ENCODE measurements at places on chromosomes 7 and 10.

DNA sequence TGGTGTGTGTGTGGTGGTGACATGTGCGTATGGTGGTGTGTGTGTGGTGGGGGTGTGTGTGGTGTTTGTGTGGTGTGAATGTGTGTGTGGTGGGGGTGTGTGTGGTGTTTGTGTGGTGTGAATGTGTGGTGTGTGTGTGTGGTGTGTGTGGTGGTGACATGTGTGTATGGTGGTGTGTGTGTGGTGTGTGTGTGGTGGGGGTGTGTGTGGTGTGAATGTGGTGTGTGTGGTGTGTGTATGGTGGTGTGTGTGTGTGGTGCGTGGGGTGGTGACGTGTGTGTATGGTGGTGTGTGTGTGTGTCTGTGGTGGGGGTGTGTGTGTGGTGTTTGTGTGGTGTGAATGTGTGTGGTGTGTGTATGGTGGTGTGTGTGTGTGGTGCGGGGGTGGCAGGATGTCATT is 453.1 kb downstream of the DNAJB6 start:
- H3K4me3 ChIP-seq = no peak overlapping the region
- no peaks in the 10 kb centered on the region for H3K36me3 ChIP-seq
- no peak for DNase-seq
- H3K4me1 ChIP-seq = peaks cover 27% of the 10 kb centered on the region

DNA sequence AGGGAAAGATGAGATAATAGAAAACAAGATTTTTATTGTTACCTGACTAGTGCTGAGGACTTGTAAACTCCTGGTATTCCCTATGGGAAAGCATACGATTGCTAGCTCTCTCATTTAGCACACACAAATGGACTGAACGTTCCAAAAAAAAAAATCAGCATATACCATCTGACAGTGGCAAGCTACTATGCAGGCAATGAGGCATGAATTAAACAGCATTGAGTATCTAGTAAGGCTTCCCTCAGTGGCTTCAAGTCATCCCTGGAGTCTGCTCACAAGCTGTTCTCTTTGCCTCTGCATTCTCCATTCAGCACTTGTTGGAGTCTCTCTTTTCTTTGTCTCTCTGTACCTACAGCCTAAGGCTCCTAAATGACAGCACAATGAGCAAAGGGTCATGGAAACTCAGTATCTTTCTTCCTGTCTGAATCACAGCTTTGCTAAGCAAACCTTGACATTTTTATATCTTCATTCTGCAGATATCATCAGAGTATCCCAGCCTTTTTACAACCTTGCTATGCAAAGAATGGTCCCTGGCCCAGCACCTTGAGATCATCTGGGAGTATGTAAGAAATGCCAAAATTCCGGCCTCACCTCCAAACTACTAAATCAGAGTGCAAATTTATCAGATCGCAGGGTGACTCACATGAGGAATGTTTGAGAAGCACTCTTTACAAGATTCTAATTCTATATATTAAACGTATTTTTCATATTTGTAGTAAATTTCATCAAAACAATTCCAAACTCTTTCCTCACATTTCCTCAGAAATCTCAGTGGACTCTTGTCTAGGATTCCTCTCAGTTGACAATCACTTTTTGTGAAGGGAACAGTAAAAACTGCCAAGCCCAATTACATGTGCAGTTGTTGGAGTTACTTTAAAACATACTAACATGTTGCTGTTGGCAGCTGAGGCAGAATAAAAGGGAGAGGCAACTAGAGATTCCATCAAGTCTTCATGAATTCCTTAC is 10.8 kb upstream of the LIPA start:
- H3K4me1 ChIP-seq = peaks cover 24% of the 10 kb centered on the region
- peaks cover 5% of the 10 kb centered on the region for H3K27me3 ChIP-seq
- no peak overlapping the region for H3K27ac ChIP-seq
- no peaks in the 10 kb centered on the region for H3K36me3 ChIP-seq
- no peak for DNase-seq
- no peak overlapping the region for H3K4me3 ChIP-seq

DNA sequence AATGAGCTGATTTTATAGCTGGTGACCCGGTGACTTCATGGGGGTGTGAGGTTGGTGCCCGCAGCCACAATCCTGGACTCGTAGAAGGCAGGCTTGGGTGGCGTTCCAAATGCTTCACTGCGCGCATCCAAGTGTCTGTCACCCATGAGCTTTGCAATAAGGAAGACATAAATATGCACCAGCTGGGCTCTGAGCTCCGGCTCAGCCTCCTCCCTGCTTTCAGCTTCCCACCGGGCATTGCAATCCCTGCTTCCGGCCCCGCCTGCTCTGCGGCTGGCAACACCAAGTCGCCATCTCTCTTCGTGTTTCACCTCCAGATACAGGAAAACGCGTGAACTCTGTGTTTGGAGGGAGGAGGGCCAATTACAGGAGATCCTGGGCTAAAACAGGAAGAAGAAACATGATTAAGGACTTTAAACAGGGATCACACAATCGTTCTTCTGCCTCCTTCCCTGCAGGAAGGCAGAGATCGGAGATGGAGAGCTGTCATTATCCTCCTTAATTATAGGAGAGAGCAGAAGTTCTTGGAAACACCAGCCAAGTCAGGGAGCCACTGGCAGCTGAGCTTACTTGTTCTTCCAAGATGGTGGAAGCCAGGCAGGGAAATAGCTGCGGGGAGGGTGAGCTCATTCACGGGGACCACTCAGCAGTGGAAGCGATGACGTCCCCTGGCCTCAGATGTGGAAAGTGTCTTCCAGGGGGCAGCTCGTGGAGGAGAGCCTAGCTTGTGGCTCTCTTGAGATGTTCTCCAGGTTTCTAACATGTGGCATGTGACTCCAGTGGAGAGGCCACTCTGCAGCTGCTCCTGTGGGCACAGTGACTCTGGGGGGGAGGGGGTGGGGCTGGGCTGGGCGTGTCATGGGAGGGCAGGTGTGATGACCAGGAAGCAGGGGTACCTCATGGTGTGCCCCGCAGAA is 134.9 kb downstream of the CAMK1D start:
- peaks cover 2% of the 10 kb centered on the region for H3K36me3 ChIP-seq
- H3K27ac ChIP-seq = peak overlapping the region; percentile 50
- DNase-seq = no peak

DNA sequence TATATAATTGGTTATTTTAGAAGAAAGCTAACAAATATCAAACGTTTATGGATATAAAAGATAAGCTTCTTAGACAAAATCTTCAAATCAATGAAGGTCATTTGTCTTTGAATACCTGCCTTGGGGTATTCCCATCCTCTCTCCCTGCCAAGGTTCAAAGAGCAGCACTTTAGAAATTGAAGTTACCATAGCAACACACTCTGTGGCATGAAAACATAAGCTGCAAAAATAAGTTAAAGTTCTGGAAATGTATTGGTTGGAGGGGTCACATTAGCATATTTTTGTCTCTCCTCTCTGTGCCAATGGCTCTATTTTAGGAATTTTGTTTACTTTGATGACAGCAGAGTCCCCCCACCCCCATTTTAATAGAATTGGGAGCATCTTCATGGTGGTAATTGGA is 12.0 kb downstream of the ECHDC3 start:
- no peaks in the 10 kb centered on the region for H3K36me3 ChIP-seq
- H3K27ac ChIP-seq = no peak overlapping the region
- no peaks in the 10 kb centered on the region for H3K27me3 ChIP-seq
- peaks cover 25% of the 10 kb centered on the region for H3K4me1 ChIP-seq
- DNase-seq = no peak

- no peak for DNase-seq
- no peak overlapping the region for H3K4me3 ChIP-seq
- peaks cover 5% of the 10 kb centered on the region for H3K4me1 ChIP-seq
- H3K36me3 ChIP-seq = no peaks in the 10 kb centered on the region
These were observed 500.8 kb upstream of the ANKRD30A start for GRCh38 chr10:36624551-36625100.

DNA sequence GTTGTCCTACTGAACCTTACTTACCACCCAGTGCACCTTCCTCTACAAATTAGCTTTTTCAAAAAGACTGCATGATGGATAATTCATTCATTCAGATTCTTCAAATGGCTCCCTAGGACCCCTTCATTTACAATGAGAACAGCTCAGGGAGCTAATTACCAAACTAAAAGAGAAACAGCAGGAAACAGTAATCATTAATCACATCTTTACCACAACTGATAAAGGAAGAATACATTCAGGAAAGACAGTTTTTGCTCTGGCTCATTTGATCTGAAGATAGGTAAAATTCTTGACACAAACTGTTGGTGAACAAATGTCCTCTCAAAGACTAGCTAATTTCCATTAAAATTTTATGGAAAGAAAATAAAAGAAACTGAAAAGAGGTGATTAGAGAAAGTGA is 1652.7 kb upstream of the LRRTM3 start:
- no peak overlapping the region for H3K4me3 ChIP-seq
- DNase-seq = no peak
- H3K27me3 ChIP-seq = no peaks in the 10 kb centered on the region
- no peaks in the 10 kb centered on the region for H3K36me3 ChIP-seq
- no peaks in the 10 kb centered on the region for H3K4me1 ChIP-seq

GRCh38 chr7:43737467-43738127 is 8.3 kb upstream of the COA1 start:
- H3K27ac ChIP-seq = peak overlapping the region; percentile 65
- H3K36me3 ChIP-seq = no peaks in the 10 kb centered on the region
- no peak overlapping the region for H3K4me3 ChIP-seq
- H3K27me3 ChIP-seq = peaks cover 13% of the 10 kb centered on the region
- no peak for DNase-seq
- H3K4me1 ChIP-seq = no peaks in the 10 kb centered on the region

DNA sequence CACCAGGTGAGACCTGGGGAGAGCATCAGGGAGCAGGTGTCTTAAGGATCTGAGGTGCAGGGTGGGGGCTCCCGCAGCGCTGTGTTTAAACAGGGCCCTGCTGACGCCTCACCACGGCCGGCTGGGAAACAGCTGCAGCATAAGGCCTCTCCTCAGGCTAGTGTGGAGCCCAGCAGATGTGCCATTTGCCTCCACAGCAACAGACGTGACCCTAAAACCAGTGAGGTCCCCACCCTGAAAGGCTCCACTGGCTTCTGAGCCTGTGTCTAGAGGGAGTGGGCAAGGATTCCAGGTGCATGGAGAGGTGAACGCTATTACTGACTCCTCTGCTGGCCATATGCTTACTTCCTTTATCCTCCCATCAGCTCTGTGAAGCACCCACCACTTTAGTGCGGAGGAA is 47.8 kb downstream of the SYPL1 start:
- H3K27ac ChIP-seq = no peak overlapping the region
- no peak for DNase-seq
- H3K27me3 ChIP-seq = no peaks in the 10 kb centered on the region
- peaks cover 44% of the 10 kb centered on the region for H3K4me1 ChIP-seq
- H3K36me3 ChIP-seq = no peaks in the 10 kb centered on the region
- H3K4me3 ChIP-seq = no peak overlapping the region

- H3K27me3 ChIP-seq = no peaks in the 10 kb centered on the region
- H3K4me1 ChIP-seq = no peaks in the 10 kb centered on the region
- no peak for DNase-seq
- H3K4me3 ChIP-seq = no peak overlapping the region
These were observed 297.0 kb upstream of the AUTS2 start for GRCh38 chr7:69301253-69301652.

DNA sequence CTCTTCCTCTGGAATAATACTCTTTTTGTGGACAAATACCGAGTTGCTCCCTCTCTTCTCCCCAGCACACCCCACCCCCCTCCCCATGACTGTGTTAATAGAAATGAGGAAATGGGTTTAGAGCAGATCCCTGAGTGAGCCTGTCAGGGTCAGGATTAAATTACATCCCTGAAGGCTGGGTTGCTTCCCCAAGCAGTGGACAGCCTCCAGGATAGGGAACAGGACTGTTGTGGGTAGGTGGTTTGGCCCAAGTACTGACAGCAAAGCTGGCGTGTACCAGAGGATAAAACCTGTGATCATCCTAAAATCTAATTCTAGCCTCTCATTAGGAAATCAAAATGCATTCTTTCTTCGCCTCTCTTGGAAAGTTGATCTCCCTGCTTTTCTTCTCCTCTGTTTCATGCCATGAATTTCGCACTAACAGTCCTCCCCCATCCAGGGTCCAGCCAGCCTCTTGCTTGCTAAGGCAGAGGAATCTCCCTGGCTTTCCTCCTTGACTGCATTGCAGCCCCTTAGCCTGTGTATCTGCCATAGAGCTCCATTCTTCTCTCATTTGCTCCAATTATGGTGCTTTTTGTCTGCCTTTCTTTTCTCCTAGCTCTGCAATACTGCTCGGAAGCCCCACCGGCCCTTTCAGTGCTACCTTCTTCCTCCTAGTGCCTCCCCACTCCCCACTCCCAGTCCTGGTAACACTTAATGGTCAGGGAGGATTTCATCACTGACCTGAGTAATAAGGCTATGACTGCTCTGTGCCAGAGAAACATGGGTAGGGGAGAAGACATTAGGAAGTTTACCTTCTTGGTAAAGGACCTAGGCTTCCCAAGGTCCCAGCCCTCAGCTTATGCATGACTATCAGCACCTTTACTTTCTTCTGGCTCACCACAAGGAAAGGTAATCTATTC is 8.4 kb downstream of the LRRC4 start:
- H3K36me3 ChIP-seq = peaks cover 15% of the 10 kb centered on the region
- H3K4me3 ChIP-seq = peak overlapping the region; percentile 13
- no peak overlapping the region for H3K27ac ChIP-seq
- no peak for DNase-seq
- H3K4me1 ChIP-seq = peaks cover 70% of the 10 kb centered on the region
- no peaks in the 10 kb centered on the region for H3K27me3 ChIP-seq

GRCh38 chr7:16926283-16926682 is 44.5 kb upstream of the AGR3 start:
- no peak overlapping the region for H3K4me3 ChIP-seq
- no peak overlapping the region for H3K27ac ChIP-seq

DNA sequence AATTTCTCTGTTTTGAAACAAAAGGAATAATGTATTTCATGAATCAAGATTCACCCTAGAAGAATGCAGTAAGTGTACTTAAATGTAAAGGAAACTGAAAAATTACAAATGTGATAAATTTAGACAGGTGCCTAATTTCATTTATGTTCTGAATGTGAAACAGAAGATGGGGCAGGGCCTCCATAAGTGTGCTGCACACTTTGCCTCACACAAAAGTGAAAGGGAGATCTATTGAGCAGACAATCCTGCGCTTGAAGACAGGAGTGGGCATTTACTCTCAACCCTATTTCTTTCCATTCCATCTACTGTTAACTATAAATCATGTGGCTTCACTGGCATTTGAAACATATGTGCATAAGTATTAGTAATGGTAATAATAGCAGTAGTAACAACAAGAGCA is 36.2 kb downstream of the GNG11 start:
- H3K27me3 ChIP-seq = no peaks in the 10 kb centered on the region
- no peak for DNase-seq
- H3K36me3 ChIP-seq = no peaks in the 10 kb centered on the region
- no peak overlapping the region for H3K27ac ChIP-seq
